Fibroblast of skin of right biceps (primary cell): ENCODE measurements at places on chromosomes 7 and 10.
A peak's percentile ranks its signal among the peaks of the same experiment; 100 is the strongest.

DNA sequence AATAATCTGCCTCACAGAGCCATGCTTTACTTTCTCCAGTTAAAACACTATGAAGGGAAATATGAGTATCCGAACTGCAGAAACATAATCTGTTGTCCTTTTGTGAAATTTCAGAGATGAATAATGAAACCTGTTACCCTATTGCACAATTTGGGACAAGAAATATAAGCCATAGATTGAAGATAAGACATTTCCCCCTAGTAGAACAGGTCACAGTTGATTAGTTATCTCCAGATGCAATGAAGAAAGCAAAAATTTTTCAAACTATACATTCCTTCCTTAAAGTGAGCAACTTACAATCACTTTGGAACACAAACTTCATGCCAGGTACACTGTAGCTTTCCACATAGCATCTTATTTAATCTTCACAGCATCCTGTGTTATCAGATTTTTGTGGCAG is 2.3 kb upstream of the CHN2 start:
- DNase-seq = no peak

DNA sequence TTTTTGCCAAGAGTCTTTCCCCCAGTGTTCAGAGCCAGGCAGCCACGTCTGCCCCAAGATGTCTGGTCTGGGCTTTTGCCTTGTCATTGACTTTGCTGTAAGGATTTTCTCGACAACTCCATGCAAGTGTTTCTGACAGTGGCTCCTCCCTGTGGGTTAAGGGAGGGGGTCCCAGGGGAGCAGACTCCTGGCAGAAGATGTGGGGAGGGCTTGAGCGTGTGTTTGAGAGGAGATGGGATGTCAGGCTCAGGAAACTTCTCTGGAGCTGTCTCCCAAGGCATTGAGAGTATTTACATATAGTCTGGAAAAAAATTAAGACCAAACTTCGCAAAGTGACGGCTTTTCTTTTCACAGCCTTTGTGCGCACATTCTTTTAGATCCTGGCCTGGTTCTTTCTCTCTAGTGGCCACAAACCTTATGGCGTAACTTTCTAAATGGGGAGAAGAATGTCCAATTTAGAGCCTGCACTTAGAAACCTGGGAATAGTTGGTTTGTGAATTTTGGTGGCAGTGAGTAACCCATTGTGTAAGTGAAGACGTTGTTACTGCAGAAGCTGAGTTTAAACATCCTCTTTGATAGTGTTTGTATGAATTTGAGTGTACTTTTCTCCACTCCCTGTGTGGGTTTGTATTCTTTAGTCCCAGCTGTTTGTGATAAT is 201.5 kb downstream of the LRMDA start:
- peak; percentile 55 for DNase-seq

DNA sequence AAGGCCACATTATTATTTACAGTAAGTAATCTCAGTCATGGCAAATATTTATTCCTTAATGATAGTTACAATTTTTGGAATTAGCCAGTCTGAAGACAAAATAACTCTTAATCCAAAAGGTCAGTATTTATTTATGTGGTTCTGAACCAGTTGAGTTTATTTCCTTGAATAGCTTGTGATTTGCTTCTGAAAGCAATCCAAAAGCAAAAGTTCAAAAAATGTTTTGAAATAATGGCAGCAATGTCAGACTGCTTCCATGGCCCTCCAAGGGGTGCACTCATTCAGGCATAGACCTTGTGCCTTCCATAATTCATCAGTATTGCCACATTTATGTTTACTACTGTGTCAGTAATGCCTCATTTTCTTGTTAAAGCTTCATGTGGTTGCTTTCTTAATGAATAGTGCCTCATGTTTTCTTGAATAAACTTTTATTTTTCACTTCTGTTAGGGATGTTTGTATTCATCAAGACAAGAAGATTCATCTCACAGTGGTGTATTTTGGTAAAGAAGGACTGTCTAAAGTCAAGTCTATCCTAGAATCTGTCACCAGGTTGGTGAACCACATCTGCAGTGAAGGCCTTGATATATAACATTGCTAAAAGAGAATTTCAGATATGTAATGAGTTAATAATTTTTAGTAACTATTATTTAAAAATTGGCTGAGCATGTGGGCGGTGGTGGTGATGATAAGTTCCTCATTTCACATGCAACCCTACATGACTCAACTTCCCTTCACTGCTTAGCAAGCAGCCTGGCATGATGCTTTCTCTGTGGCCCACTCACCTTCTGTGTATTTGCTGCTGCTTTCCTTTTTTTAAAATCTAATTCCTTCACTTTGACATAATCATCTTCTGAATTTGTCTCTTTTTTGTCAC is 22.0 kb downstream of the CSGALNACT2 start:
- peak; percentile 75 for DNase-seq

DNA sequence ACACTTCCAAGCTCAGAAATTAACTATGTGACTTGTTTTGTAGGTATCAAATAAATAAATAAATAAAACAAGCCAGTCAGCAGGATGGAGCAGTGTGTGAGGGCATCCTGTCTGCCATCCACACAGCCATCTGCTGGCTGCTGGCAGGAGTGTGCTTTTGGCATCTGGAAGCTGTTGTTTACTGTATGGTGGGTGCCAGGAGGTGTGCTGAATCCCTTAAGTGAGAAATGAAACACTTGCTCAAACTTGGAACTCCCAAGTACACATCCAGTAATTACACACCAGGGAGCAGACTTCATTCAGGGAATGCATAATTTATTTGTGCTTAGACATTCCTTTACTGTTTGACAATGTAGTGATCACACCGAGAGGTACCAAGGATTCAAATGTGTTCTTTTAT is 16.9 kb upstream of the TAX1BP1 start:
- no peak for DNase-seq

DNA sequence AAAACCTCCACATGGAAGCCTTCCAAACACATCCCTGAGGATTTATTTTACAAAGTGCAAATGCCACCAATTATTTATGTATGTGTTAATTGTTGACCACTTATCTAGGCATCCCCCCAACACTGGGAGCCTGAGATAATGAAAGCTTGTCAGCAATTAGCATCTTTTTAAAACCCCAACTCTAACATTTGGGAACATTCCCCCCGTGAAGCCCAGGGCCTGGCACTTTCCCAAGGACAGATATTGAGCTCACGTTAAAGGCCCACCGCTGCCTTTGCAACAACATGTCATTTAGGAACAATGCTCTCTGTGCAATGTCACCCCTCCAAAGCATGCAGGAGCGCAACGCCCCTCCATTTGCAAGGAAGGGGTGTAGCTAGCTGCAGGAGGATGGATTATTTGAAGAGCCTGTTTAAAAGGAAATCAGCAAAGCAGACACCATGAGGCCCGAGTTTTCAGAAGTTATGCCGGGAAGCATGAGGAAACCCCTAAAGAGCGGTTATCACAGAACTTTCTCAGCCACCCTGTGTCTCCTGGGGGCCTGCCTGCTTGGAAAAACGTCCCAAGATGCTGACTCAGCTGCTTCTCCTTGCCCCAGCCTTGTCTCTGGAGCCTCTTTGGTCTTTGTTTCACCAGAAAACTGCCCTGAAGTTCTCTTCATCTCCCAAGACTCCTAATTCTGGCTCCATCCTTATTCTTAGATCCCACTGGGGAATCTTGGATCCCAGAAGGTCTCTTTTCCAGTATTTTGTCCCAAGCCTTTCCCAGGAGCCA is 444.1 kb downstream of the GRID1 start:
- no peak for DNase-seq

- DNase-seq = peak; percentile 99
Observed at GRCh38 chr10:17059197-17059688, 70.4 kb downstream of the CUBN start.

- DNase-seq = no peak
Observed at GRCh38 chr10:114845978-114846693, 24.6 kb downstream of the FHIP2A start.

DNA sequence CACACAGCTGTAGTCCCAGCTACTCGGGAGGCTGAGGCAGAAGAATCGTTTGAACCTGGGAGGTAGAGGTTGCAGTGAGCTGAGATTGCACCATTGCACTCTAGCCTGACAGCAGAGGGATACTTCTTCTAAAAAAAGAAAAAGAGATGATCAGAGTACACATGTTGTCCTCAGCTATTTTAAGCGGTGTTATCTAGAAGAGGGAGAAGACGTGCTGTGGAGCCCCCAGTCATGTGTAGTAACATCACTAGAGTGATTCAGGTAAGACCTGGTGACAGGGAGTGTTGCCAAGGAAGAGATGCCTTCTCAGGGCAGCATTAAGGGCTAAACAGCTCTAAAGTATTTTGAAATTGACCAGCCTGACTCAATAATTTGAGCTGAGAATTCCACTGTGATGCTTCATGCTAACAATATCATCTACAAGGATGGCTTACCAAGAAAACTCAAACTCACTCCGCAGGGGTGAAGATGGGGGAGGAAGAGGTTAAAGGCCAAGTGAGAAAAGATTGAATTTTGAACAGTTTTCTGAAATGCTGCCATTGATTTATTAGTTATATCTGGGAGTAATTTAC is 97.4 kb downstream of the KLF6 start:
- DNase-seq = peak; percentile 16

DNA sequence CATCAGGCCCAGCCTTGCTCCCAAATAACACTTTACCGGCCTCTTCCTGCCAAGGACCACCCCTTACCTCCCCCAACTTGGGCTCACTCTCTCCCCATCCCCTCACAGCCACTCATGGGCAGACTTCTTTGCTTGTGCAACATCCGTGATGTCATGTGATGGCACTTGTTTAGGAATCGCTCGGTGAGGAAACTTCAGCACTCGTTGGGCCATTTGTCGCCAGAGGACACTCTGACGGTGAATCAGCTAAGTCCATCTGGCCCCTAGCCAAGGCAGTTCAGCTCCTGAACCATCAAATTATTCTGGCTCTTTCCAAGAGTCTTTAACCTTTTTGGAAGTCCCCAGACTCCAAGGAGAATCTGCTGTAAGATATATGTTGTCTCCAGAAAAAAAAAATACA is 19.2 kb downstream of the BTBD16 start:
- peak; percentile 17 for DNase-seq

DNA sequence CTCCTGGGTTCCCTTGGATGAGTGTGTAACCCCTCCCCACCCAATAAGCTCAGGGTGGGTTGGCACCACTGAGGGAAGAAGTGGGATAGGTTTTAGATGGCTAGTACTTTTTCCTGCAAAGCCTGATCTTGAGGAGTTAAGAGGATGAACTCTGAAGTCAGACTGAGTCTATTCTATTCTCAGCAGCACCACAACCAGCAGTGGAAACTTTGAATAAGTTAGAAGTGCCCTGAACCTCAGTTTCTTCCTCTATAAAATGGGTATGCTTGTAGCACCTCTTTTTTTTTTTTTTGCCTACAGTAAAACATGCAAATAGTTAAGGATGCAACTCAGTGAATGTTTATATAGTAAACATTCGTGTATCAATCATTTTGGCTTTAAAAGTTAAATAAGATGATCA is 7.1 kb downstream of the NKX2-3 start:
- no peak for DNase-seq

DNA sequence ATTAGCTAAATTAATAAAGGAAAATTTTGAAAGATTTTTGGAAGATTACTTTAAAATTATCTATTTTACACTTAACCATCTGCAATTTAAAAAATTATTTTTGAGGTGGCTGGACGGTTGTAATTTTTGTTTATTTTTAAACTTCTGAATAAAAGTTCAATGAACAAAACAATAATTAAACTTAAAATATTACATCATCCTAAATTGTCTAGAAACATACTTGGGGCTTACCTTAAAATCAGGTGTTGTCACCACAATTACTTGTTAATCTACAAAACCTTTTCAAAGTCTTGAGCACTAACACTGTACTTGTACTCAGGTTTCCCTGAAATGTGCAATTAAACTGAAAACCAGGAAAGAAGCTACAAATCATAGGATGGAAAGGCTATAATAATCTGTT is 328.3 kb downstream of the NXPH1 start:
- DNase-seq = no peak

DNA sequence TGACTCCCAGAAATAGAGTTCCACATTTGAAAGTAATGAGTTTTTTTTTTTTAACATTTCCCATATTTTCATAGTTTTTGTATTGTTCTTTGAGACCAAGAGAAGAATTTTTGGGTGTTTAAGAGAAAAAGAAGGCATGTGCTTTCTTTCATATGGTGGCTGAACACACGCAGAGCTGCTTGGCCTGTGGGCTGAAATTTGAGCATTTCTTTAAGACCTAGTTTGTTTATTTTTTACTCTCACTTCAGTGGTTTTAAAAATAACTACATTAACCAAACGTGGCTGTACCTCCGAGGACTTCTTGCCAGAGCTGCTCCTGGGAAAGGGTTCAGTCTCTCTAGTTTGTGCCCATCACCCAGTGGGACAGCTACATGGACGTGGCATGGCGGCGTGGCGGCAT is 58.3 kb downstream of the INPP5A start:
- DNase-seq = no peak

DNA sequence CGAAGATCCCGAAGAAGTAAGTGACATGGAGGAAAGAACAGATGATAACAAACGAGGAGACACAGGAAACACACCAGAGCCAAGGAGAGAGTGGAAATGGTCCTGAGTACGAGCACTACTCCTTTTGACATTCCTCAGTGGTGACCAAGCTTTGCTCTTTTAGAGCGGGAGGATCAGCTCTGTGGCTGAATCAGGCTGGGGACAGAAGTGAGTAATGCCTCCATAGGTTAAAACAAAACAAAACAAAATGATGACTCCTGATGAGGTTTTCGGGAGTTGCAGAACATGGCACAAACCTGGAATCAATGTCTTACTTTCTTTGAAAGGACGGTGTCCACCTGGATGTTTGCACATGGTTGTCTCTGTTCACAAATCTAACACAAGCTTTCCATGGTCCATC is 30.3 kb upstream of the TCF7L2 start:
- peak; percentile 89 for DNase-seq

GRCh38 chr10:89129911-89130310 is 77.2 kb downstream of the CH25H start:
- DNase-seq = peak; percentile 86

DNA sequence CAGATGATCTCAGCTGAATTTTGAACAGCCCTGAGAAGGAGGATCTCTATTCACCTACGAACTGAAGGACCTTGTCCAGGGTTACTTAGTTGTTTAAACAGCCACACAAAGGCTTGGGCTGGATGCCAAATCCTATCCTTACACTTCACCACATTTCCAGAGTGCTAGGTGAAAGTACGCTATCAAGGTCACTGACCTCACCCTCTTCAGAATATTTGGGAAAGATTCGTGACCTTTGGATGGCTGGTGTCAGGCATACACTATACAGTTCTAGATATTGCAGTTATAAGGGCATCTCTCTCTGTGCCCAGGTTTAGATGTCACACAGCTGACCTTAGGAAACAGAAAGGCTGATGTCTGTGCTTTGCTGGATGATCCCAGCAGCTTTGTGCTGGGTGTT is 61.2 kb upstream of the ABLIM1 start:
- no peak for DNase-seq

DNA sequence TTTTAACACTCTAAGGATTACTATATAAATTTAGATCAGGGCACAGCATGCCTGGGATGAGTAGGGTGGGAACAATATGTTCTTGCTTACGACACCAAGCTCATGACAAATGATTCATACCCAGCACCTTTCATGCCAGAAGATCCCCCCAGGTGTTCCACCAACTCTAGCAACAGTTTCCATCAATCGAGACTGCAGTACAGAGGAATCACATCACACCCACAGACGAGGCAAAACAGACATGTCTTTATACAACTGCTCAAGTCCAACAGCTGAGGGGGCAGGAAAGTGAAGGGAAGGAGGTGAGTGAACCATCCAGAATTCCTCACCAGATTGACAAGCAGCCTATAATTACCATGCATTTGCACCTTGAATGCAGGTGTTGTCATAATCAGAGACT is 3.6 kb downstream of the SORCS1 start:
- no peak for DNase-seq

GRCh38 chr10:14659626-14660196 is 115.0 kb downstream of the FAM107B start:
- no peak for DNase-seq

- DNase-seq = no peak
Observed at GRCh38 chr10:106972381-106972780, 192.1 kb downstream of the SORCS1 start.
